GM23248 (cell line): ENCODE measurements at places on chromosomes 1 and 21.

- peak; percentile 66 for DNase-seq
Measured at GRCh38 chr1:24327891-24328290, 8.7 kb downstream of the GRHL3 start.

DNA sequence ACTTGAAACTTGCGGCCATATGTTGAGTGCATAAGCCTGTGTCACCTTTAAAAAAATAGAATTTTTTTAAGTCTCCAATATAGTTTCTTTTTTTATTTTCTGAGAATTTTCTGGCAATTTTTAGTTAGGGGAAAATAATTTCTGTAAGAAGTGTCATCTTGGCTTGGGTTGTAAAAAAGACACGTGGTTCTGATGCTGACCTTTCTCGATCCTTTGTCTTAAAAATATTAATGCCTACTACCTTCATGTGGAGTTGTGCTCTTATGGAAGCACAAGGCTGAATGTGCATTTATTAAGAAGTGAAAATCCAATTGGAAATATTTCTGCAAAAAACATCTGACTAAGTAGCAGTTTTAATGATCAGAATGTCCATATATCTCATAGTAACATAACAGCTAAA is 3.5 kb downstream of the ELAVL4 start:
- DNase-seq = no peak

- peak; percentile 67 for DNase-seq
Measured at GRCh38 chr21:15004721-15005370, 60.0 kb downstream of the NRIP1 start.

GRCh38 chr1:18640228-18641004 is 9.8 kb downstream of the PAX7 start:
- DNase-seq = no peak
